ENCODE measurements at places on chromosomes 16 and 17.

- no peak for DNase-seq
Observed at GRCh38 chr17:29195465-29196081, 15.4 kb upstream of the MYO18A start.

- DNase-seq = no peak
Observed at GRCh38 chr17:2212400-2212981, 91.1 kb downstream of the SMG6 start.

- DNase-seq = no peak
Observed at GRCh38 chr16:6846452-6846851, 486.2 kb upstream of the RBFOX1 start.

DNA sequence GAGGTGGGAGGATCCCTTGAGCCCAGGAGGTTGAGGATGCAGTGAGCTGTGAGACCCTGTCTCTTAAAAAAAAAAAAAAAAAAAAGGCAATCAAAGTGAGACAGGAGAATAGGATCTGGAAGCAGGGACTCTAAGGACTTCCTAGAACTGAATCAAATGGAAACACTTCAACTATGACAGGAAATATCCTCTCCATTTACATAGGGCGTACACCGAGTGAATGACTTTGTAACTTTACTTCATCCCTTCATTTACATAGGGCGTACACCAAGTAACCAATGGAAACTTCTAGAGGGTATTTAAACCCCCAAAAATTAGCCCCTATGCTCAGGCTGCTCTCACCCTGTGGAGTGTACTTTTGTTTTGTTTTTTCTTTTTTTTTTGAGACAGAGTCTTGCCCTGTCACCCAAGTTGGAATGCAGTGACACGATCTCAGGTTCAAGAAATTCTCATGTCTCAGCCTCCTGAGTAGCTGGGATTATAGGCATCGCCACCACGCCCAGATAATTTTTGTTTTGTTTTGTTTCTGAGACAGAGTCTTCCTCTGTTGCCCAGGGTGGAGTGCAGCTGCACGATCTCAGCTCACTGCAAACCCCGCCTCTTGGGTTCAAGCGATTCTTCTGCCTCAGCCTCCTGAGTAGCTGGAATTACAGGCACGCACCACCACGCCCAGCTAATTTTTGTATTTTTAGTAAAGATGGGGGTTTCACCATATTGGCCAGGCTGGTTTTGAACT lies 9.6 kb upstream of the PRPSAP1 start:
- no peak for DNase-seq

GRCh38 chr17:7167832-7168231 lies 11.3 kb downstream of the ASGR1 start:
- DNase-seq = no peak

DNA sequence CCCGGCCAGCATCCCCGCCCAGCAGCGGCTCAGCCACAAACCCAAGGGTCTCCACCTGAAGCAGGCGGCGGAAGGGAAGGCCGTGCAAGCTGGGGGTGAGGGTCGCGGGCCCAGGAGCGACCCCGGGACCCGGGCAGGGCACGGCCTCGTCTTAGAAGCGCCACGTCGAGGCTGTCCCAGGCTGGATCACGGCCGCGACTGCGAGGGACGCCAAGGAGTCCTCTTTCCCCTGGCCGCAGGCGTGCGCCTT lies 538 bp upstream of the CCNF start:
- DNase-seq = no peak

- DNase-seq = no peak
Observed at GRCh38 chr16:5349670-5350517, 252.3 kb upstream of the EEF2KMT start.

DNA sequence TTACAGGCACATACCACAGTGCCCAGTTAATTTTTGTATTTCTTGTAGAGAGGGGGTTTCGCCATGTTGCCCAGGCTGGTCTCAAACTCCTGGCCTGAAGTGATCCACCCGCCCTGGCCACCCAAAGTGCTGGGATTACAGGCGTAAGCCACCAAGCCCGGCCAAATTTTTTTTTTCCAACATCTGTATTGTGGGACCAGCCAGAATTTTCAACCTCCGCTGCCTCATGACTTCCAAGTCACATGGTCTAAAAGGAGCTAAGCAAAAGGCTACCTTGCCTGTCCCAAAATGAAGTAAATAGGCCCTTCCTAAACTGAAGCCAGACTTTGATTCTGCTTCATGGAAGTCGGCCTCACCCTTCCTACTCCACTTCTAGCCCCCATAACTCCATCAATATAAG lies 4.2 kb upstream of the SPAG7 start:
- DNase-seq = no peak

DNA sequence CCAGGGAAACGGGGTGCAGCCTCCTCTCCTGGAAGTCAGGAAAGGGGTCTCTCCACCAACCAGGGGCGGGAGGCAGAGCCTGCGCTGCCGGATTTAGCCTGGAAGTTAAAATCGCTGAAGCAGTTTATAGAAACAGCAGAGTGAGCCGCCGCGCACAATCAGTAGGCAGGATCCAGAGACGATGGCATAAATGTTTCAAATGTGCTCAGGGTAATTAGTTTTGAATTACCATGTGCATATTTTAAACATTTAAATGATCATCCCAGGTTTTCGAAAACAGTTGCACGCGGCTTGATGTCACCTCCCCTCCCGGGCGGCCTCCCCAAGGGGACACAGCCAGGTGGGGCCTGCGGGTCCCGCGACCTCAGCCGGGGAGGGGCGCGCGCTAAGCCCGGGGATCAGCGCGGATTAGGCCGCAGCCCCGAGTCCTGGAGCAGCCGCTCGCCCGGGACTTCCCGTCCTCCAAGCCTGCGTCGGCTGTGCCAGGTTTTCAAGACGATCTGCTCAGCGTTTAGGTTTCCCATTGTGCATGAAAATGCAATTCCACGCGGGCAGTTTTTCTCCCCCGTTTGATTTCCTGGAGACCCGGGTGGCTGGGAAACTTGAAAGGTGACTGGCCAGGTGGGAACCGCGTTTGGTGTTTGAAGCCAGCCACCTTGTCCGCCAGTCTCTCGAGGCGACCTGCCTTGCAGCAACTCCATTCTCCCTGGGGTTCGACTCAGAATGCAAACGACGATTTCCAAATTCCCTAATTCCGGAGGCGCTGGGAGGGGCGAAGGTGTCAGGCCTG lies 78.3 kb downstream of the RPA1 start:
- no peak for DNase-seq

DNA sequence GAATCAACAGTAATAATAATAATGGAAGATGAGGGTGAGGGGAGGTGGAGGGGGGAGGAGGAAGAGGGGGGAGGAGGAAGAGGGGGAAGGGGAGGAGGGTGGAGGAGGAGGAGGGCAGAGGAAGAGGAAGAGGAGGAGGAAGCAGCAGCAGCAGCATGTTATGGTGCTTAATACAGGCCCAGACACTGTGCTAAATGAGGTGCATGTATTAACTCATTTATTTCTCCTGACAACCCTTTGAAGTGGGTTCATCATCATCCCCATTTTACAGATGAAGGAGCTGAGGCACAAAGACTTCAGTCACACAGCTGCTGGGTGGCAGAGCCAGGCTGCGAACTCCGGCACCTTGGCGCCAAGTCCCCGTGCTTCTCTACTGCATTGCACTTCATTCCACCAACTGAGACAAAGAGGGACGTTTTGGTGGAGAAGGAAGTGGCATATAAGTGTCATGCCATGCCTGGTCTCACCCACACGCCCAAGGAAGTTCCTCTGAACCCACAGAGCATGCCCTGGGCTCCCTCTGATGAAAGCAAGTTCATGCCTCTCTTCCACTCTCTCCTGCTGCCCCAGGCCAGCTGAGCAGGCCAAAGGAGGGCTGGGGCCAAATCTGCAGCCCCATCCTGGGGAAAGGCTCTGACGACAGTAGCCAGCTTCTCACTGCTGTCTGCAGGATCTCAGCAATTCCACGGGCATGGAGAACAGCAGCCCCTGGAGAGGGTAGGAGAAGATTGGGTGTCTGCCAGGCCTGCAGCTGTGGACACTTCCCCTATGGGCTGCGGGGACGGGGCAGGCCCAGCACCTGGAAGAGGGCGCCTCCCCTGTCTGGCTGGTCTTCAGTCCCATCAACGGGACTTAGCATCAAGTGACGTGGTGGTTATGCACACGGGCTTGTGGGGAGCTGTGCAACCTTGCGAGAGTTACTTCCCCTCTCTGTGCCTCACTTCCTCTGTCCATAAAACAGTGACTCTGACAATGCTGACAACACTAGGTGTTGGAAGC lies 21.8 kb downstream of the XYLT1 start:
- DNase-seq = no peak

DNA sequence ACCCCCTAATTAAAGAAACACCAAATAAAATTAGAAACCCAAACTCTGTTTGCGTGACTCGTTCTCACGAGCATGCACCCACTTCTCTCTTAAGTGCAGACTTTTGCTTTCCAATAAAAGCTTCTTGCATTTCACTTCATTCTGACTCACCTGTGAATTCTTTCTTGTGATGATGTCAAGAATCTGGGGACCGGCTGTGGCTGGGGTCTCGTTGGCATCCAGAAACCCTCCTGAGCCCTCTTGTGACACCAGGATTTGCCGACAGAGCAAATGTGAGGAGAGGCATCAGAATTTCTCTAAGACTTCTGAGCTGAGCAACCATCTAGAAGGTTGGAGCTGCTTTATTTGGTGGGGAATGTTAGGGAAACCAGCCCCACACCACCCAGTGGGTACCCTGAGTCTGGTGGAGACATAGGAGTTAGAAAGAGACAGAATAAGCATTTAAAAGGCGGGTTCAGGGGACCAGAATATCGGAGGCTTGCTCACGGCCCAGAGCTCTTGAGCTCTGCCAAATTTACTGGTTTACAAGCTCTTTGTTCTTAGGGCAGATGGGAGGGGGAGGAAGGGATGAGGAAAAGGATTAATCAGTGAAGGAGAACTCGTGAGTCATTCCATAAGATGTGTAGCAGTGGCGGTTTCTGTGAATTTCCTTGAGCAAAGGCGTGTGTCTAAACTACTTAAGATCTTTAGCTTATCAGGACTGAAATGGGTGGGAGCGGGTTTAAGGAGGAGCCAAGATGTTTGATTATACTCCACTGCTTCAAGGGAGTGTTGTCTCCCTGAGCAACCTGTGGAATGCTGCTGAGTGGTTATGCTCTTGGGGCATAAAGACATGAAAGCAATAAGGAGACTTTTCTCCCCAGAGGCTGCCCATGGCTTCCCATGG lies 24.2 kb upstream of the TMC5 start:
- no peak for DNase-seq

GRCh38 chr17:49505854-49506253 lies 10.8 kb downstream of the NGFR start:
- DNase-seq = no peak

DNA sequence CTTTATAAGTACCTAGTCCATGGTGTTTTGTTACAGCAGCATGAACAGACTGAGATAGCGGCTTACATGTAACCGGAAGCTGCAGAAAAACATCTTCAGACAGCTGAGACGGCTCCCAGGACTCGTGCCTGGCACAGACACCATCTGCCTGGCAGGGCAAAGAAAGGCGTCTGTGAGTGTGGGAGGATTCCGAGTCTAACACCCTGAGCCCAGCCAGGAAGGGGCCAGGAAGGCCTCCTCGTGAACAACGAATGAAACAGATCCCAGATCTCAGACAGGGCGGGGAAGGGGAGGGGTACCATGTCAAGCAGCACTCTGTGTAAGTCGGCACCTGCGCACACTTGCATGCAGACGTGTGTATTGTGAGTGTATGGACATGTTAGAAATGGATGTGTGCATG lies 4.4 kb upstream of the CSNK1D start:
- DNase-seq = no peak

DNA sequence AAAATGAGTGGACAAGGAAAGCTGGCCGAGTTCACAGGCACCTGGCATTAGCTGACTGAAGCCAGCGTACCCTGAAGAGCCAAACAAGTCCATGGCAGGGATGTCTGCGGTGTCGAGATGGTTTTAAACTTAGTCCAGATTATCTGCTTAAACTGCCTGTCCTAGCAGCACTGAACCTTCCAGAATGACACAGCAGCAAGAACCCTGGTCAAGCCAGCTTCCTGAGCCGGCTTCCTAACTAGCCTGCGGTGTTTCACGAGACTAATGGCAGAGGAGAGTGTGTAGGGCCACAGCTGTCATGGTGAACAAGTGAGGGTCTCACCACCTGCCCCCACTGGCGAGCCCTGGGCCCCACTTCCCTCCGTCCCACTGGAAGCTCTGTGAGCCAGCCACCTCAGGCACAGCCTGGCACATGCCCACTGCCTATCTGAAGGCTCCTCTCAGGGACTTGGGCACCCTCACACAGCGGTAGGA lies 28.8 kb upstream of the MTSS2 start:
- DNase-seq = no peak

DNA sequence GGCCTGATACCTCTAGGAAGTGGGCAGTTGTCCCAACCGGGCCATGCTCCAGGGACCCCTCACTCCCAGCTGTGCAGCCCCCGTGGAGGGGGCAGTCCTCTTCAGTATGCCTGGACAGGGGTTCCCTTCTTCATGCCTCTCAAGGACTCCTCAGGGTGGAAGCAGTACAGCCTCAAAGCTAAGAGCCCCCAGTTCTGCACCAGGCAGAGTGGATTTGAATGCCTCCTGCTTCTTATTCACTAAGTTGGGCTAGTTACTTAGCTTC lies 23.9 kb upstream of the ST6GALNAC1 start:
- no peak for DNase-seq

- no peak for DNase-seq
Observed at GRCh38 chr16:84888450-84888849, 68.7 kb downstream of the CRISPLD2 start.

GRCh38 chr17:42809250-42809649 lies 10.6 kb downstream of the CNTD1 start:
- no peak for DNase-seq

DNA sequence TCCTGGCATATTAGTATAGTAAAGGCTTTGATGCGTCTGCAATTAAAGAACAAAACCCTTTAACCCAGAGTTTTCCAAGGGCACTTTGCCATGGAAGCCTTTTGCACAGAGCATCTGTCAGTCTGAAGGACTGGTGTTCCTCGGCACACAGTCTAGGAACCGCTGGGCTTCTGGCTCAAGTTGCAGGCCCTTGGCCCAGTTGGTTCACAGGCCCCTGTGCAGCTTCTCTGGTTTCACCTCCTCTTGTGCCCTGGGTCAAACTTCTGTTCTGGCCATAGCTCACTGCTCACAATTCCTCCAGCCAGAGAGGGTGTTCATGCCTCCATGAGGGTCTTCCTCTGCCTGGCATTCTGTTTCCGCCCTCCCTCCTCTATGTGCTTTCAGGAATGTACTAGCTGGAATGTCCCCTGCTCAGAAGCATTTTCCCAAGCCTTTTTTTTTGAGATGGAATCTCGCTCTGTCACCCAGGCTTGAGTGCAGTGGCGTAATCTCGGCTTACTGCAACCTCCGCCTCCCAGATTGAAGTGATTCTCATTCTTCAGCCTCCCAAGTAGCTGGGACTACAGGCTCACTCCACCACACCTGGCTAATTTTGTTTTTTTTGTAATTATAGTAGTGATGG lies 34.5 kb upstream of the TEX2 start:
- DNase-seq = no peak
